ENCODE measurements at places on chromosomes 2 and 18.

DNA sequence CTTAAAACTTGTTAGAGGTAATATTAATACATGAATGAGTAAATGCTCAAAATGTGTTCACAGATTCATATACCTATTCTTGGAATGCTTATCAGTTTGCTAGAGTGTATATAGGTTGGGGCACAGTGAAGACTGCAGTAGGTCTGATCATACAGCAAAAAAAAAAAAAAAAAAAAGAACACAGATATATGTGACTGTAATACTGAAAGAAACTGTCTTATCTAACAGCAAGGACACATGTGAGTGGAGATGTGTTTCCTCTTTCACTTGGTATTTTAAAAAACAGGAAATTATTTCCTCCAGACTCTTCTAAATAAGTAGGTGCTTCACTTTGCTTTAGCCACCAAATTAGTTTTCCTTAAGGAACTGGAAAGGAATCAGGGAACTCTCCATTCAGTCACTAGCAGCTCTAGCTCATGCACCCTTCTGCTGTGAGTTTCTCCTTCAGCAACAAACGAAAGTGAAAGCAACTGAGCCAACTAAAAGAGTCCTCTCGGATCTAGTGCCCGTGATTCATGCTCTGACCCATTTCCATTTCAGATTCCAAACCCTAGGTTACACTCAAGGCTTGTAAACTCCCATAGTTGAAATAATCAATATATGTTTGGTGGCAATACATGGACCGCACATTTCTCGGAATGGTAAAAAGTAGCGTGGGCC lies 98.5 kb downstream of the DSEL start:
- DNase-seq = peak; percentile 49

DNA sequence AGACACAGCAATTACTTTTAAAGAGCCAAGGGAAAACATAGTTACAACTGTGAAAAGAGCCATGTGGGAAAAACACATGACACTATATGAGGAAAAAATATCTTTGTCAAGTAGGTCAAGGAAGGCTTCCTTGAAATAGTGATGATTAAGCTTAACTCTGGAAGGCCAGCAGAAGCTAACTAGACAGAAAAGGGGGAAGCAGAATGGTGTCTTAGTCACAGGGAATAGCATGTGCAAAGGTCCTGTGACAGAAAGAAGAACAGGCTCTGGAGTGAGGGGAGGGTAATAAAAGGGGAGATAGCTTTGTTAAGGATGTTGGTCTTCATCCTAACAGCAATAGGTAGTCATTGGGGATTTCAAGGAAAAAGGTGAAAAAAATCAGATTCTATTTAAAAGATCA lies 64.0 kb downstream of the ARHGAP25 start:
- DNase-seq = no peak

- no peak for DNase-seq
Observed at GRCh38 chr2:34627003-34627402, 1027.9 kb upstream of the FAM98A start.

DNA sequence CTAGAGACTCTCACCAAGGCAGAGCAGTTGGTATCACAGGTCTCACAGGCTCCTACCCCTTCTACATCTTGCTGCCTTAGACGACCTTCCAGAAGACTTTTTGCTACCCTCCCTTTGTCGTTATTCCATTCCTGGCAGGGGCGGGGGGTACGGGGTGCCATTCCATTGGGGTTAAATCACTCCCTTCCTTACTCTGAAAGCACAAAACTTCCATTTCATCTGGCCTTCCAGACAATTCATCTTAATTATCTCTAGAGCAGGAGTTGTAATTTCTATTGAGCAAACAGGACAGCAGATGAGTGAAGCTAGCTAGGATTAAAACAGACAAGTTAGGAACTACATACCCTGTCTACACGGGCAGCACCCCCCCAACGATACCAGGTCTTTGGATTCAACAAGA lies 276.2 kb upstream of the TANK start:
- no peak for DNase-seq

DNA sequence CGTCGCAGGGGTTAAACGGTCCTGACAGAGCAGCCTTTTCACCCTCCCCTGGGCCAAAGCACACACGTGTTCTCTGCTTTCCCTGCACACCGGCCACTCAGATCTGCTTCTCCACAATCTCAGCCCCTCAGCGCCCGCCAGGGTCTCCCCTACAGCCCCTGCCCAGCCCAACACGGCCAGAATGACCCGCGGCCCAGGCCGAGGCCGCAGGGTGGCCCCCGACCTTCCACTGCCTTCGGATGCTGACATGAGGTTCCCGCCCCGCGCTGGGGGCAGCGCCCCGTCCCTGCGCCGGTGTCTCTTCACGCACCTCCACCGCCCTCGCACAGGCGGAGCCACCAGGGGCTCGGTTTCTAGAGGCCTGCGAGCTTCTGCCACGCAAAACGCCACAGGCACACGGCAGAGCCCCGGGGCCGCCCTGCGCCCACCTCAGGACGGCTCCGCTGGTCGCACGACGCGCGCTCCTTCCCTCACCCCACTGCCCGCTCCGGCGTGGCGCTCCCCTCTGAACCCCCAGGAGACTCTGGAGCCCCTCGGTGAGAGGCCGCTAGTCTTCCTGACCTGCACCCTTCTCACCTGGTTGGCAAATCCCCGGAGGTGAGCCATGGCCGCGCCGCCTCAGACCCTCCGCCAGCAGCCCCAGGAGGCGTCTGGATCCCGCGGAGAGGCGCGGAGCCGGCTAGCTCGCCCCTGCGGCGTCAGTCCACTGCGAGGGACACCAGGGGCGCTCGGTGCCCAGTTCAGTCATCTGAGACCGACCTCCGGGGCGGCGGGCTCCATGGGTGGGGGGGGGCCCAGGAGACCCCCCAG lies 749 bp downstream of the STK25 start:
- DNase-seq = peak; percentile 60

DNA sequence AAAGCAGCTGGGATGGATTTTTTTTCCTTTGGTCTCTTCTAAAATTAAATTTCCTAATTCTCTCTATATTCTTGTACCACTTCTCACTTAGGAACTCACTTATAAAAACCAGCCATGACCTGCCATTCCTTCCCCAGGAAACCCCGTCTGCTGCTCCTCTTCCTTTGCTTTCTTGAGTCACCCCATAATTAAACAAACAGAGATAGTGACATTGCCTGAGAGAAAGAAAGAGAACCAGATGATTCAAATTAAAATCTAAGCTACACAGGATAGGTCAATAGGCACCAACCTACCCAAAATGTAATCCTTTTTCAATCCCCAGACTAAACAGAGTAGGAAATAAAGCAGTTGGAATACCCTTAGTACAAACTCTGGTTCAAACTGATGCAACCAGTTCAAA lies 9.7 kb downstream of the STK39 start:
- DNase-seq = peak; percentile 46

GRCh38 chr2:239639421-239640185 lies 238.8 kb upstream of the HDAC4 start:
- no peak for DNase-seq

Measured in EL (cell line).